ENCODE measurements at places on chromosomes 7 and 10. TPM values are rescaled to one million over a fixed set of nuclear protein-coding genes. Genes with fewer than 3 reads are reported as not detected.
A peak's percentile ranks its signal among the peaks of the same experiment; 100 is the strongest.

CHN2 gene
- 6.6 TPM for total RNA-seq

PALS2 gene
- total RNA-seq, result 26.1 TPM

PHTF2 gene
- 28.0 TPM for total RNA-seq

CABCOCO1 gene
- not detected for total RNA-seq

SKAP2 gene
- total RNA-seq, result 5.5 TPM

CPA2 gene
- total RNA-seq, result not detected

VAX1 gene
- not detected for total RNA-seq

HABP2 gene
- 0.13 TPM for total RNA-seq

PKD2L1 gene
- total RNA-seq, result not detected

ZNF488 gene
- not detected for total RNA-seq

TAS2R41 gene
- 2.5 TPM for total RNA-seq

CPED1 gene
- total RNA-seq, result 1.4 TPM

PAX4 gene
- not detected for total RNA-seq

TMEM176B gene
- total RNA-seq, result 0.53 TPM

EEPD1 gene
- 4.2 TPM for total RNA-seq

TAF5 gene
- total RNA-seq, result 5.6 TPM

KCNIP2 gene
- 2.0 TPM for total RNA-seq

NME8 gene
- 2.7 TPM for total RNA-seq

ARHGEF35 gene
- total RNA-seq, result 2.3 TPM

LOXL4 gene
- total RNA-seq, result not detected

DNA sequence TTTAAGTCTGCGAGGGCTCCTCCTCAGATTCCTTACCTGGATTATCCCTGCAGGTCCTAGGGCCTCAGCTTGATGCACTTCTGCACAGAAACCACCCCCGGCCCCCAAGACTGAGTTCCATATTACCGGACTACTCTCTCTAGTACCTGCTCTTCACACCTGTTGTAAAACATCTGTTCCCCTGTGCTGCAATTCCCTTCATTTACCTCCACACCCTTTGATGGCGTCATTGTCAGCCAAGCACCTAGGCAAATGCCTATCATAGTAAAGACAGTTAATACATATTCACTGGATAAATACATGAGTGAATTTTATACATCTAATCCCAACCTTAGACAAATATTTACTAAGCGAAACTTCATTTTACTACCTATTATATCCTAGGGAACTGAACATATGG lies 275.5 kb downstream of the PLXDC2 start:
- no peak overlapping the region for H3K4me3 ChIP-seq
- H3K36me3 ChIP-seq, result no peaks in the 10 kb centered on the region
- H3K4me1 ChIP-seq, result no peaks in the 10 kb centered on the region
- H3K27me3 ChIP-seq, result no peaks in the 10 kb centered on the region
- H3K27ac ChIP-seq, result no peak overlapping the region
- no peak for DNase-seq

- no peak overlapping the region for H3K4me3 ChIP-seq
- no peaks in the 10 kb centered on the region for H3K27me3 ChIP-seq
- peaks cover 28% of the 10 kb centered on the region for H3K36me3 ChIP-seq
- no peak overlapping the region for H3K27ac ChIP-seq
- no peak for DNase-seq
Measured at GRCh38 chr7:35871856-35872255, 71.0 kb downstream of the SEPTIN7 start.

- H3K27me3 ChIP-seq, result no peaks in the 10 kb centered on the region
- no peaks in the 10 kb centered on the region for H3K36me3 ChIP-seq
- no peak overlapping the region for H3K4me3 ChIP-seq
- H3K4me1 ChIP-seq, result peaks cover 19% of the 10 kb centered on the region
- H3K27ac ChIP-seq, result no peak overlapping the region
- no peak for DNase-seq
Measured at GRCh38 chr10:114825513-114826253, 4.1 kb downstream of the FHIP2A start.

- H3K27me3 ChIP-seq, result no peaks in the 10 kb centered on the region
- DNase-seq, result no peak
- no peaks in the 10 kb centered on the region for H3K4me1 ChIP-seq
- H3K4me3 ChIP-seq, result peak within 1 kb of the TSS; percentile 48
- H3K27ac ChIP-seq, result no peak within 1 kb of the TSS
Measured at GRCh38 chr10:97771913-97772823, at the start of gene SFRP5. SFRP5 (minus strand) TSS chr10:97771999; CDS start chr10:97771833, 166 bp downstream.

- no peaks in the 10 kb centered on the region for H3K4me1 ChIP-seq
- H3K4me3 ChIP-seq, result no peak overlapping the region
- no peak for DNase-seq
- peaks cover 3% of the 10 kb centered on the region for H3K36me3 ChIP-seq
Measured at GRCh38 chr10:124481717-124482116, 20.1 kb downstream of the LHPP start.

GRCh38 chr7:117010375-117011133 lies 57.3 kb downstream of the ST7 start:
- no peak overlapping the region for H3K4me3 ChIP-seq
- H3K27ac ChIP-seq, result no peak overlapping the region
- peaks cover 63% of the 10 kb centered on the region for H3K4me1 ChIP-seq
- no peaks in the 10 kb centered on the region for H3K36me3 ChIP-seq

- H3K36me3 ChIP-seq, result no peaks in the 10 kb centered on the region
- peak; percentile 10 for DNase-seq
- no peak overlapping the region for H3K27ac ChIP-seq
- H3K27me3 ChIP-seq, result no peaks in the 10 kb centered on the region
- peaks cover 27% of the 10 kb centered on the region for H3K4me1 ChIP-seq
- H3K4me3 ChIP-seq, result no peak overlapping the region
Measured at GRCh38 chr7:33050535-33051318, 11.8 kb downstream of the NT5C3A start.

- DNase-seq, result no peak
- no peaks in the 10 kb centered on the region for H3K36me3 ChIP-seq
- no peak overlapping the region for H3K27ac ChIP-seq
- H3K4me3 ChIP-seq, result no peak overlapping the region
- H3K4me1 ChIP-seq, result no peaks in the 10 kb centered on the region
Measured at GRCh38 chr7:16744518-16745250, 8.9 kb upstream of the TSPAN13 start.

DNA sequence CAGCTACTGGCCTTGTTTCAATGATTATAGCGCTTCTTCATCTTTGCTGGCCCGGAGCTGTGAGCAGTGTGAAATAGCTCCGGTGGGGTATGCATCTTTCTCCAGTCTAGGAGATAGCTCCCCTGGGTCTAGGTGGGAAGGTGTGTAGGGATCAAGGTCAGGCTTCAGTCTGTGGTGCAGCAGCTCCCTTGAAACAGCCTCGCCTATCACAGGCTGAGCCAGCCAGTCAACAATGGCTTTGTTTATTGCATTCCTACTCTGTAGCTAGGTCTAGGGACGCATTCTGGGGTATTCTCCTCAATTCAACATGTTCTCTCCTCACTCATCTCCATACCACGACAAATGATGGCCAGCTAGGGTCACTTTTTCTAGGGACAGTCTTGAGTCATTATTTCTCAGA lies 646.8 kb upstream of the IGFBP3 start:
- no peak overlapping the region for H3K27ac ChIP-seq
- H3K4me1 ChIP-seq, result no peaks in the 10 kb centered on the region
- no peak for DNase-seq
- no peak overlapping the region for H3K4me3 ChIP-seq
- H3K27me3 ChIP-seq, result no peaks in the 10 kb centered on the region
- H3K36me3 ChIP-seq, result no peaks in the 10 kb centered on the region

DNA sequence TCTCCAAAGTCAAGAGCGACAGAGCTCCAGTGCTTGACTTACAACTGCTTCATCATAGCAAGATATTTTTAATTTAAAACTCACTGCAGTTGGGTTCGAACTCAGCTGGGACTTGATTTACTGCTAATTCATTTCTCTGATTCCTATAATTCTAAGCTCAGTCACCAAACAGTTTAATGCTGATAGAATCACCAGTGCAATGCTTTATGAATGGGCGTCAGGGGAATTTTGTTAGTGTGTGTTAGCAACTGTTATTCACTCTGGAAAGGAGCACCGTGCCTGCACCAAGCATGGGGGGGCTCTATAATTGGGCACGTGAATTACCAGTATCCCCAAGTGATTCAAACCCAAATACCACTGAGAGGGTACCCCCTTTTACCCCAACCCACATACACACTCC lies 10.4 kb downstream of the PLXNA4 start:
- no peaks in the 10 kb centered on the region for H3K4me1 ChIP-seq
- no peak overlapping the region for H3K27ac ChIP-seq
- H3K4me3 ChIP-seq, result no peak overlapping the region
- peaks cover 3% of the 10 kb centered on the region for H3K27me3 ChIP-seq

GRCh38 chr10:91511549-91512330 lies 101.6 kb downstream of the HECTD2 start:
- H3K4me3 ChIP-seq, result no peak overlapping the region
- no peak overlapping the region for H3K27ac ChIP-seq
- H3K4me1 ChIP-seq, result no peaks in the 10 kb centered on the region

- H3K27me3 ChIP-seq, result peaks cover 2% of the 10 kb centered on the region
- no peaks in the 10 kb centered on the region for H3K4me1 ChIP-seq
- no peaks in the 10 kb centered on the region for H3K36me3 ChIP-seq
- no peak overlapping the region for H3K27ac ChIP-seq
- no peak for DNase-seq
Measured at GRCh38 chr10:34089253-34089652, 725.8 kb downstream of the PARD3 start.

- H3K36me3 ChIP-seq, result no peaks in the 10 kb centered on the region
- no peak for DNase-seq
- H3K27me3 ChIP-seq, result no peaks in the 10 kb centered on the region
- no peak overlapping the region for H3K27ac ChIP-seq
Measured at GRCh38 chr7:71096351-71096750, 35.6 kb upstream of the GALNT17 start.

DNA sequence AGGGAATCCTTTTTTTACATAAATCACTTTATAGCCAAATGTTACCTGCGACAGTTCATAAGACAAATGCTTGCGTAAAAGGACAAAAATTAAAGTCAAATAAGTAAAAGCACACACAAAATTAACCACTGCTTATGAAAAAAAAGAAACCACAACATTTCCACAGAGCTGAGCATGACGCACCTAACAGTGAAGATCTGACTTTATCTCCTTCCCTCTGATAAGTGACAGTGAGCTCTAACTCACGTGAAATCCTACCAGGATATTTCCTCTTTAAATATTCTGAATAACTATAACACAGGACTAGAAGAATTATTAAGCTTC lies 225.5 kb downstream of the SFMBT2 start:
- H3K4me3 ChIP-seq, result no peak overlapping the region
- no peaks in the 10 kb centered on the region for H3K27me3 ChIP-seq
- H3K36me3 ChIP-seq, result peaks cover 23% of the 10 kb centered on the region

- no peaks in the 10 kb centered on the region for H3K4me1 ChIP-seq
- no peaks in the 10 kb centered on the region for H3K36me3 ChIP-seq
- DNase-seq, result no peak
- no peak overlapping the region for H3K27ac ChIP-seq
- no peak overlapping the region for H3K4me3 ChIP-seq
Measured at GRCh38 chr10:27359792-27360355, 119.3 kb upstream of the ACBD5 start.

DNA sequence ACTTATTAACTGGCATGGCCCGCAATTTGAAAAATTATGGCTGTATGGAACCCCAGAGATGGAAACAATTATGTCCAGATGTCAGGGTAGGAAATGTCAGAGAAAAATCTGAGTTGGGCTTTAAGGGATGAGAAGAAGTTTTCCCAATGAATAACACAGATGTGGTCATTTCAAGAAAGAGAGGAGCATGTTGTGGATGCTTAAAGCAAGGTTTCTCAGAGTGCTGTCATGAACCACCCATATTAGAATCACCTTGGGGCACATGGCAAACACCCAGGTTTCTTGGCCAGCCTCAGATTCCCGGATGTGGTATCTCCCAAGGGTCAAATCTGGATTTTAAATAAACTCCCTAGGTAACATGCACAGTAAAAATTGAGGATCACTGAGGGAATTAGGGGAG lies 43.6 kb downstream of the LAMB4 start:
- no peak overlapping the region for H3K27ac ChIP-seq
- no peak for DNase-seq
- no peak overlapping the region for H3K4me3 ChIP-seq
- no peaks in the 10 kb centered on the region for H3K4me1 ChIP-seq

DNA sequence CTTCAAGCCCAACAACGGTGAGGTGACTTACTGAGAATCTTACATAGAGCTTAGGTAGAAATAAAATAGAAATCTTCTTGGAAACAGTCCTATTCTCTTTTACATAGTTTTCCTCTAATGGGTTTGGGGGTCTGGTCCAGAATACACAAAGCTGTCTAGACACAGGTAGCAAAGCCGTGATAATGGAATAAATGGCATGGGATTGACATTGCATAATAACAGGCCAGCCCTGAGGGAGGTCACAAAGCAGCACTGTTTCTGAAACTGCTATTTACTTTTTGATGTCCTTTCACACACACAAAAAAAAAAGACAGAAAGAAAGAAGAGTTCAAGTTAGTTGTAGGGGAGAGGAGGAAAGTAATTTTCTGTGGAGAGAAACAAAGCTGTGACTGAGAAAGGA lies 364.8 kb upstream of the SORCS1 start:
- H3K36me3 ChIP-seq, result no peaks in the 10 kb centered on the region
- H3K27me3 ChIP-seq, result no peaks in the 10 kb centered on the region
- H3K27ac ChIP-seq, result no peak overlapping the region

DNA sequence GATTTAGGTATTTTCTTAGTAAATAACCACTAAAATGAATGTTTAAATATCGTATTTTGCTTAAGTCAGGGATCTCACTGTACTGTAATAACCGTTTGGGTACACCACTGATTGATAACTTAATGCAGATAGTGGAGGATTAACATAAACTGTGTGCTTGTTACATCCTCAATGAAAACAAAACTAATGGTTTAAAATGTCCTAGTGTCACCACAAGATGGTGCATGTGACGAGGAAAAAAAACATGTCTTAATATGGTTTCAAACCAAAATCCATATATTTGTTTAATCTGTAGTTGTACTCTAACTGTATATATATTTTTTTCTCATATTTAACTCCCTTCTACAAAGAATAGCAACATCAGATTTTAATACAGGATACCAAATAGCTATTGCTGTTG lies 19.2 kb downstream of the ARMC10 start:
- no peaks in the 10 kb centered on the region for H3K36me3 ChIP-seq
- H3K27me3 ChIP-seq, result no peaks in the 10 kb centered on the region
- no peak overlapping the region for H3K4me3 ChIP-seq

DNA sequence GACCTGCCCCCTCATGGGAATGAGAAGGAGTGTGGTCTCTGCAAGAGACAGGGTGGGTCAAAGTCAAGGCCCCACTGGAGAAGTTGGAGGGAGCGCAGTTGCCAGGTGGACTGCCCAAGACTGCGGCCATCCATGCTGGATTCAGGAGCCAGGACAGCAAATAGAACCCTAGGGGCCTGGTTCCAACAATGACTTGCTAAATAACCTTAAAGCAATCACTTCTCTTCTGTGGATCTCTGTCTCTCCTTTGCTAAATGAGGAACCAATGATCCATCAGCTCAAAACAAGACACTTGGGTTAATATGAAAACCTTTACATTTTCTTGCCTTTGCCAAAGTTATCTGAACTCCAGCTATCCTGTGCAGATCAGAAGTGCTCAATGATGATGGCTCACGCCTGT lies 12.6 kb upstream of the YWHAG start:
- no peaks in the 10 kb centered on the region for H3K36me3 ChIP-seq
- H3K27me3 ChIP-seq, result peaks cover 54% of the 10 kb centered on the region
- no peak overlapping the region for H3K4me3 ChIP-seq
- H3K27ac ChIP-seq, result no peak overlapping the region
- DNase-seq, result no peak
- H3K4me1 ChIP-seq, result no peaks in the 10 kb centered on the region

All from T-cell (primary cell).